Stimulated activated CD4-positive, alpha-beta T cell treated with anti-CD3 and anti-CD28 coated beads, Interleukin-4, amount 100 ng/mL, for 1 hour (primary cell): ENCODE measurements at places on chromosomes 2 and 18.

DNA sequence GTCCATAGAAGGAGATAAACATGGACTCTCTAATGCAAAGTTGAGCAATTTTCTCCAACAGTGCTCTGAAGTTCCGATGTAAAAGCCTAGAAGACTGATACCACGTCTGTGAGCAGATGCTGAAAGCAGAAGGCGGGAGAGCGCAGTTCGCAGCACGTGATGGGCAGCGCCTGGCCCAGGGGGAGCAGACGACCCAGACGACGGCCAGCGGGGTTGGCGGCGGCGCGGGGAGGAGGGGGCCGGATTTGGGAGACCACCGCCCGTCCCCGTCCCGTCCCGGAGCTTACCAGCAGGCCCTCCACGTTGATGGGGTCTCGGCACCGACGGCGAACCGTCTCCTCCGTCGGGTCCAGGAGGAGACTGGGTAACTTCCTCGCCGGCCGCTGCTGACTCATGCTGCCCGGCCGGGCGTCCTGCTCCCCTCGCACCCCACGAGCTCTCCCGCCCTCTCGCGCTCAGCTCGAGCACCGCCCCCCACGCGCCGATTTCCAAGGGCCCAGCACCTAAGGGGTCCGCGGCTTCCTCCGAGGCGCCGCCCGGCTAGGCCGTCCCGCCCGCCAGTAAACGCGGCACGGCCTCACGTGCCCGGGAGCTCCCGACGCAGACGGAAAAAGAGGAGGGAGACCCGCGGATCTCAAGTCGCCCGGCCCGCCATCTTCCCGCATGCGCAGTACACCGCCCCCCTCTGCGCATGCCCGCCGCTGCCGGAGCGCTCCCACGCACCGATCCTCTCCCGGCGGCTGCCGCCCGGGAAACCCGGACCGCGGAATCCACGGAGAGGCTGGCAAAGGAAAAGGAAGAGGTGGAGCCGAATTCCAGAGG lies at the start of gene E2F6:
TSS of gene E2F6 (minus strand) at position 677 of the 822 bp plus-strand sequence. CDS start at position 395, 282 bp downstream.
- DNase-seq, result peak; percentile 85

- no peak for DNase-seq
Observed at GRCh38 chr18:995629-996028, 91.0 kb downstream of the ADCYAP1 start.

DNA sequence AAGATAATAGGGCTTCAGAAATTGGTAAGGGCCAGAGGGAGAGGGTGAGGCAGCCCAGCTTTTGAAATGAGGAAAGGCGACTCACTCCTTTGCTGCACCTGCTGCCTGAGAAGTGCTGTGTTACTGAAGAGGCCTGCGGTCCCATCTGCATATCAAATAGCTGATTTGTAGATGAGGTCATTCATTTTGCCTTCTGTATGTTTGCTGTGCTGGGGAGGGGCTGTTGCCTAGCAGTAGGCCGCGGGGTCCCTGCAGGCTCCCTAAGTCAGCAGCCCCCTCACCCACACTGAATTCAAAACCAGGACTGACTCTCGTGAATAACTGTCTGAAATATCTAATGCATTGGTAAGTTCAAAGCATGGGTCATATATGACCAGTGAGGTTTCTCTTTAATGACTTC lies 377.2 kb downstream of the SOX11 start:
- DNase-seq, result no peak

DNA sequence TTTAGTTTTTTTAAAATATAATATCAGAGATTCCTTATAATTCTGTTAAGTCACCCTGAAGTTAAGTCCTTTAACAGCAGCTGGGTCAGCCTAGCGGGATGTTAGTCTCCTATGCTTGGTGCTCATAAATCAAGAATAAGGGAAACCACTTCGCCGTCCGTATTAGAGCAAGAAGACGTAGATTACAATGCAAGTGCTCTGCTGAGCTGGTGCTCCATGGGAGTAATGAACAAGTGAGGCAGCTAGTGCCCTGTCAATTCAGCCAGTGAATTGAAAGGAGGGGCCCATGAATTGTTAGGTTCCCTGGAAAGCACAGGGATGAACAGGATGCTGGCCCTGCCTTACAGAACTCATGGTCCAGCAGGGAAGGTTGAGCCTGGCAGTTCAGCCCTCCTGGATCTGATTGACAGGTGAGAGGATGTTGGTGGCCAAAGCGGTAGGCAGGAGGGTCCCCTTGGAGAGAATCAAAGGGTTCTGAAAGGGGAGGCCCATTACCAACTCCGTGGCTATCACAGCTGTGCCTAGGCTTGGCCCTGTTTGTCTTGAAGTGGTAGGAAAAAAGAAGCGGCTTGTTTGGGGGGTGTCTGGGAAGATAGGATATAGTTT lies 30.8 kb downstream of the PLB1 start:
- DNase-seq, result no peak

DNA sequence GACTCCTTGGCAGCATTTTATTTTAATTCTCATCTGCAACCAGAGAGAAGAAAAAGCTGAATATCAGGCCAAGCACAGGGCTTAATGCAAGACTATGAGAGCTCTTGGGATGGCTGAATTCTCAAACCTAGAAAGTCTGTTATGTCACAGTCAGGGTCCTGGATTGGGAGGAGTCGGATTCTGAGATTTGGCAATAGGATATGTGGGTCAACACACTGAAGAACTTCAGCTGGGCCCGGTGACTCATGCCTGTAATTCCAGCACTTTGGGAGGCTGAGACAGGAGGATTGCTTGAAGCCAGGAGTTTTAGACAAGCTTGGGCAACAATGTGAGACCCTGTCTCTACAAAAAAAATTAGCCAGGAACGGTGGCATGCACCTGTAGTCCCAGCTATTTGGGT lies 102.4 kb downstream of the COL3A1 start:
- DNase-seq, result no peak

GRCh38 chr2:210099940-210100339 lies 71.3 kb downstream of the KANSL1L start:
- DNase-seq, result no peak

- DNase-seq, result no peak
Observed at GRCh38 chr2:147068071-147068470, 776.8 kb upstream of the ACVR2A start.

GRCh38 chr2:98382739-98383138 lies 36.5 kb downstream of the CNGA3 start:
- DNase-seq, result no peak

- no peak for DNase-seq
Observed at GRCh38 chr2:215451012-215451756, 15.3 kb upstream of the FN1 start.

DNA sequence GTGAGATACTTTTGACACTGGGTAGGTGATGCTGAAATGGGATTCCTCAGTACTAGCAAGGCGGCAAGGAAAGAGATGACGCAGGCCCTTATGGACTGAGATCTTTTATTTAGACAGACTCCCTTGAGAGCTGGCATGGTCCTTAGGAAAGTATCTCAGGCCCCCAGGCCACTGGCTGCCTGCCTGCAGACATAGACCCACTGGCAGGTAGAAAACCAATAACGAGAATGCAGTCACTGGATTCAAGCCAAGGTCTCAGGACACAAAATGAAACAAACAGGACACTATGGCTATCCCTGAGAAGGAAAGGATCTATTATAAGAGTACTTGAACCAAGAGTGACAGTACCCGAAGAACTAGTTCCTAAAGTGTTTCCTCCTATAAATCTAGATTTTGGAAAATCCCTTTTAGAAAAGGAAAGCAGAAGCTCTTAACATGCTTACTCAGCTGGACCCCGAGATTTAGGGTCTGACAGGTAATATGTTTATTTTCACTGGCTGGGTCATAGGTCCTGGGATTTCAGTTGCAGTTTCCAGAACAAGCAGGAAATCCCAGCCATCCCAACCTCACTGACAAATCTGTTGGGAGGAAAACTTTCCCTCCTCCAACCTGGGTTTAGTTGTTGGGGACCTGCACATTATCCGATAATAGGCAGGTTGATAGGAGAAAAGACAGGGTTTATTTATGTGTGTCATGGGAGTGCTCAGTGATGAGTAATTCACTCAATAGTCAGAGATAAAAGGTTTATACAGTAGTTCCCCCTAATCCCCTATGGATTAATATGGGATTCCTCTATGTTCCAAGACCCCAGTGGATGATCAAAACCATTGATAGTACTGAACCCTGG lies 44.5 kb downstream of the COMMD1 start:
- no peak for DNase-seq

GRCh38 chr2:150495993-150496627 lies 8.6 kb upstream of the RND3 start:
- no peak for DNase-seq

GRCh38 chr2:45554742-45555140 lies 56.3 kb downstream of the SRBD1 start:
- no peak for DNase-seq

DNA sequence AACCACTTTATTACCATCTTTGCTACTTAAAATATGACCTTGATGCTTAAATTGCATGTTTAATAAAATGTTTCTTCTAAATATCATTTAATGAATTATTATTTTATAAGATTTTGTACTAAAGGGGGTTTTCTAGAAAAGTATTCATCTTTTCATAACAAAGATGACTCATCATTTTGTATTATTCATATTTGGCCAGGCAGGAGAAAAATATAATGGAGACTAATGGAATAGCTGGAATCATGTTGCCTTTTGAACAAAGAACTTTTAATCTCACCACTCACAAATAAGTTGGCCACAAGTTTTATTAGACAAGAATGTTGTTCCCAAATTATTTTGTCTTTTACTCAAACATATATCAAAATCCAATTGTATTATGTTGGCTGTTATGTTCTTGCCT lies 882.4 kb downstream of the DSC3 start:
- DNase-seq, result no peak

- DNase-seq, result no peak
Observed at GRCh38 chr2:54572262-54572635, 116.1 kb downstream of the SPTBN1 start.

- no peak for DNase-seq
Observed at GRCh38 chr2:234521536-234521935, 24.7 kb upstream of the ARL4C start.

DNA sequence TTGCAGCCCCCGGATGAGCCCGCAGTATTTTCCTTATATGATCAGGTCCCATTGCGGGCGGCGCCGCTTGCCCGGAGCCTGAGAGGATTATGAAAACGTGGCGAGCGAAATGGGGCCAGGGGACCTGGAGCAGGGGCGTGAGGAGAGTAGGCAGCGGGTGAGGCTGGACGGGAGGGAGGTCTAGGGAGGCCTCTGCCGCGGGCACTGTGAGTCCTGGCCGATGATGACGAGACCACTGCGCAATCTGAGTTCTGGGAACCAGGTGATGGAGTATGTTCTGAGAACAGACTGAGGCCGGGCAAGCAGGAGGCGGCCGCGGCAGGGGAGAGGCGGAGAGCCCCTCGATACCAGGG lies 790 bp upstream of the ACAA2 start:
- DNase-seq, result no peak

DNA sequence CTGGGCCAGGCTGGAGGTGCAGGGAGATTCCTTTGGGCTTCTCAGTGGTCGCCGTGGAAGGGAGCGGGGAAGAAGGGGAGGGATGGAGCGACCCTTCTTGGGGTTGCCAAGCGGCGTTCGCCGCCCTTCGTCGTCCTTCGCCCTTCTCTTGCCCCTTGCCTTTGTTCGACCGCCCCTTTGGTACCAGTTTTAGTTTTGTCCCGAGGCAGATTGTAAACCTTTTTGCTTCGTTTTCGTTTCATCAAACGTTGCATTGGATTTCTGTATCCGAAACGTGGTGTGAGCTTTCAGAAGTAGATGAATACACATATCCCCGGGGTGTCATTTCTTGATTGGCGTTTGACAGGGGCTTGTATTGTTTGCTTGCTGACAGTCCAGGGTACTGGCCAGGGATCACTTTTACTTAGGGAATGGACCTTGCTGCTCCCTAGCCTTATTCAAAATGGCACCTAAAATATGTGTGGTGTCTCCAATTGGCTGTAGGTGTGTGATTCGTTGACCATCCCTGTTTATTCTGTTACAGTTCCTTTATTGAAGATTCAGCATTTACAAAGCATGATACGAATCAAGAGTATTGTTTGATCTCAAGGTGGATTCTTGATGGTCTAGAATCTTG lies 788 bp downstream of the USP14 start:
- DNase-seq, result no peak

DNA sequence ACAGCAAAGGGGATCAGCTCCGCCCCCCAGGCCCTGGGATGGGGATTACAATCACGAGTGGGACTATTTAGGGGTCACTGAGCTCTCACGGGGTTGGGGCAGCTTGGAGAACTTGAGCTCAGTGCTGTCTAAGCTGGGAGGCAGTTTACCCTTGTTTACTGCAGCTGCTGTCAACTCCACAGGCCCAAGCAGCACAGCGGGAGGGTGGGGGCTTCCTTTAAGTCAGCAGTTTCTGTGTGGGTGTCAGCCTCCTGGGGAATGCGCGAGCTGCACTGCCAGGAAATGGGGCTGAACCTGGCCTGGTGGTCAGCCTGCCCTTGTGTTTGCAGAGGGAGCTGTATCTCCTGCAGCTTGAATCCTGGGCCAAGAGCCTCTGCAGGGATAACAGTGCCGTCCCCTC lies 29.8 kb downstream of the TOGARAM2 start:
- DNase-seq, result peak; percentile 30

DNA sequence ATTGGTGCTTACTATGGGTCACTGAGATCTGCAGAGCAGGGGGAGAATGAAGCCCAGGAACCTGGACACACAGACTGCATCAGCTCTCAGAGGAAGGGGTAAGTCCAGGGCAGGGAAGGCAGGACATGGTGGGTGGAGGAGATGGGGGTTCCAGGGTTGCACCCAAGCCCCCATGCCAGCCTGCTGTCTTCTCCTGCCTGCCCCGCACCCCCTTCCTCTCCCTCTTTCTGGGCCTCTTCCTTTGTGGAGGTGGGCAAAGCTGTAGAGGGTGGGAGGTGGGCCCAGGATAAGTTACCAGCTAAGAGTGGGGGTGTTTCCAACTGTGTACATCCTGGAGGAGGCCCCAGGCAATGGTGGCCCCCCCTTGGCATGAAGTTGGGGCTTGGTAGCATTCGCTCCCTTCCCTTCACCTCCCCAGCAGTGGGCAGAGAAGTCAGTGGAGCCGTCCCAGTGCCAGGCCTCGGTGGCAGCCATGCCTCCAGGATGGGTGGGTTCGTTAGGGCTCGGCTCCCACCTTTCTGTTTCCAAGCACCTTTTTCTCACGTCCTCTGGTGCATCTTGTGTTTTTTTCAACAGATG lies 132.2 kb downstream of the CLIP4 start:
- DNase-seq, result no peak

DNA sequence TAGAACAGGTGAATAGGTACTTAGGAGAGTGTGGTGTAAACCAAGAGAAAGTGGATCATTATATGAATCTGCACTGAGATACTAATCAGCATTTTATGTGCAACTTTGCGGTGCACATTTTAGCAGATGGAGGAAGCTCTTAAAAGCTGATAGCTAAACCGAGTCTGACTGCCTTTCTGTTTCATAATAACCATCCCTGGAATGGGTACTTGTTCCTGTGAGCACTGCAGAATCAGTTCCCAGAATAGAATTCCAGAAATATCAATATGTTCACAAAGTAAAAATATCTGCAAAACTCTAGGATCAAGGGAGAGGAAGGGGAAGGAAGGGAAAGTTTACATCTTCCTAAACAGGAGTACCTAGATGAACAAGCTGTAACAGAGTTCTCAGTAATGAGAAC lies 432.2 kb upstream of the HNRNPA3 start:
- no peak for DNase-seq
